ENCODE measurements at places on chromosomes 1 and 21.

GRCh38 chr21:14742119-14742518 is 196.0 kb upstream of the SAMSN1 start:
- no peak for DNase-seq

DNA sequence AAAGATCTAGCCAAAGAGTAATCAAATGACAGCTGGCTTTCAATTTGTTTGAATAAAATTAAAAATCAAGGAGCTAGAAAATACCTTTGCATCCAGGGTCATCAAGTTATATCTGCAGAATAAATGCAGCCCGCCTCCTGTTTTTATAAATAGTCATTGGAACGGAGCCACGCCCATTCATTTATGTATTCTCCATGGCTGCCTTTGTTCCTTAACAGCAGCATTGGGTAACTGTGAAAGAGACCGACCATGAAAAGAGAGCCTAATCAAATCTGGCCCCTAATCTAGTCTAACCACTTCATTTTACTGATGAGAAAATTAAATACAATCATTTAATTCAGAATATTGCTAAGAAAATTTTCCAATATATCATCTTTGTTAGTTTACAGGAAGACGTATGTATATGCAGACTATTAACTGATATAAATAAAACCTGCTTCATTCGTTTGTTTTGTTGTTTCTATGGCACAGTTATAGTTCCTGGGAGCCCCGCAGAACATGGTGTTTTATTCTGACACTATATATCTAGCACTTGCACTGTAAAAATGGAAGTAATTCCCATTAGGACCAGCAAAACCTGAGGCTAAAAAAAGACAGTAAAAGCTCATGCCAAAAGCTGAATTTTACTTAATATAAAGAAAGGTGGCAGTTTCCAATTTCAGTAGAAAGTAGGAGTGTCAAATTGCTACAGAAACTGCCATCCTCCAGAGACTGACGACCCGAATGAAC is 111.8 kb upstream of the PALMD start:
- DNase-seq: no peak

DNA sequence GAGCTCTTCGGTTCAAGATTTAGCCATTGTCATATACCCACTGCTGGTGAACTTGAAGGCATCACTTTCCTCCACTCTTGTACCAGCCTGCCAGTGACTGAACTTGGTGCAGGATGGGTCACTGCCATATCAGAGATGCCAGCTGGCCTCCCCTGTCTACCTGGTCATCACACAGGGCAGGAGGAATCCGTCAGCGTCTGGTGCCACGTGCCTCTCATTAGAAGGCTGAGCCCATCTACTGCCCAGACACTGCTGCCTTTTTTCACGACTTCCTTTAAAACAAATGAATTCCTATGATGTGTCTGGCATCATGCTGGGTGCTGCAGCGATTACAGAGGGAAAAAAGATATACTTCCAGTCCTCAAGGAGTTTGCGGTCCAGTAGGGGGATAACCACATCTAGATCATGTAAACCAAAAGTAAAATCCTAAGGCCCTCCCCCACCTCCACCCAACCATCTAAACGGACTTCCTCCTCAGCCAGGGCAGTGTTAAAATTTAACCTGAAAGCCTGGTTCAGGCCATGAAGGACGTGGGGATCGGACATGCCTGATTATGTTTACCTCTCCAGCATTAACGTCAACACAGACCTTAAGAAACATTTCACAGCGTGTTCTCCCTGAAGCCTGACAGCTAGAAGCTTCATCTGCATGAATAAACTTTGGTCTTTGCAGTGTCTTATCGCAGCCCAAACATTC is 29.2 kb upstream of the PDE9A start:
- DNase-seq: no peak

GRCh38 chr1:155042789-155043188 is 8.3 kb upstream of the ADAM15 start:
- DNase-seq: no peak

GRCh38 chr1:241775021-241775420 is 73.0 kb upstream of the EXO1 start:
- DNase-seq: no peak

- DNase-seq: no peak
Observed at GRCh38 chr1:191831572-191831971, 326.7 kb upstream of the RGS18 start.

DNA sequence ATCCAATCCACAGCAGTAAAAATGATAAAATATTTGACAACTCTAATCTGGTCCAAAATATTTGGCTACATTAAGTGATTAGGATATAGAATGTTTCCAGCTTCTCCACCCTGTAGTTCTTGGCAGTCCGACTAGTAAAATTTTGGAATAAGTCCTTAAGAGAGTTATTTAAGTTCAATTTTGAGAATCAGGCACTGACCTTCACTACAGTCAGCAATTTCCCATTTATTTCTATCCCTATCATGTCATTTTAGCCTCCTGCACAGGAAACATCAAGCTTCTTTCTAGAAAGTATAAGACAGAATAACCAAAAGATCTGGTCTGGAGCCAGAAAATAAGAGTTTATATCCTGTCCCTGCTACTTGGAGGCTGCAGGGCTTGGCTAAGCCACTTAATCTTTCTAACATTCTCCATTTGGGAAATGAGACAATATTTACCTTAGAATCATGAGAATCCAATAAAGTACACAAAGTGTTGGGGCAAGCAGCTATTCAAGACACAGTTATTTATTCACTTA is 162.2 kb downstream of the DPYD start:
- DNase-seq: no peak

DNA sequence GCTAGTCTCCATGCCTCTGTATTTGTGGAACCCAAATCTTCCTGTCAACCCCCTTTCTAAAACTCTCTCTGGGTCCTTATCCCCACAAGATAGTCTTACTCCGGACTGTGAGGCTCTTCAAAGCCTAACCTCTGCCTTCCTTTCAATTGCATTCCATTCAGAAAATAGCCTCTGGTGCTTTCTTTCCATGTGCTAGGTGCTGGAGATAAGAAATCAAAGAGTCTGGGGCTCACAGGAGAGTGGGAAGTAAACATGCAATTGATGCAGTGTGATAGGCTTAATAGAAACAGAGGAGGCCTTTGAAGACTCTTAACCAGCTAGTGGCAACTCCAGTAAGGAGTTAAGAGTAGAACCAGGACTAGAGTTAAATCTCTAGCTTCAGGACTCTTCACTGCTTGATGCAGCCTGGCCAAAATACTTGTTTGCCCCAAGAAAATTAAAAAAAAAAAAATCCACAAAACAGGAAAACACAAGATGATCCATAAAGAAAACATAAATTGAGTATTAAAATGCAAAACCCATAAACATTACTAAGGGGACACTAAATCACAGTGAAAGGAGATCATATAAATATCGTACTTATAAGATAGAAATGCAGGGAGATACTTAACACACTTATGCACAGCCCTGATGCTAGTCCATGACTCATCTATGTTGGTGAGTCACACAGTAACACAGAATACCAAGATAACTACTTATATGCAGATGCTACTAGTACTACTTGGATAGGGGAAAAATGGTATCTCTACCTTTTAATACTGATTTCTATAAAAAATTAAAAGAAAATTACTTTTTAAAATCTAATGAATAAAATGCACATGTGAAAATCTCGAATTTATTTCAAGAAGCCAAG is 341.5 kb downstream of the KCNH1 start:
- no peak for DNase-seq

DNA sequence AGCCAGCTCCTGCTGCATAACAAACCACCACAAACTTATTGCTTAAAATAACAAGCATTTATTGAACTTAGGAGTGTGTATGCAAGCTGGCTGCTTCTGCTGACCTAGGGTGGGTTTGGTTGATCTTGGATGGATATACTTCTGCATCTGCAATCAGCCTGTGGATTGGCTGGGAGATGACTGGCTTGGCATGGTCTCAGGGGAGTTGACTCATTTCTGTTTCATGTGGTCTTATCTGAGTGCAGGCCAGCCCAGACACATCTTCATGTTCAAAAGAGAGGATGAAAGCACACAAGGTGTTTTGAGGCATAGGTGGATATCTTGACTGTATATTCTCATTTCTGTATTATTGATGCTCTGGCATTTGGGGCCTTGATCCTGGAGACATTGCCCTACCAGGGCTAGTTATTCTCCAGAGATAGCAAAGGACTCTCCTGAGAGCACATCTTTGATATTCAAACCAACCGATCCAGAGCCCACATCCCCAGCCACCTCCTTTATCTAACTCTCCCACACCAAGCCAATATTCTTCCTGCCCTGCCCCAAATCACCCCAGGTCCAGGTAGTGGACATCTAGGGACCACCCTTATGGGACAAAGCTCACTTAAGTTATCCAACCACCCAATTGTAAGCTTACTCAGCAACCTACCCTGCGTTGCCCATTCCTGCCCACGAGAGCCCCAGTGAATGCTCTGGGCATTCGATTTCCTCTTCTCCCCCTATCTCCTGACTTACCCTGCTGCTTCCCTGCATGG is 350.8 kb downstream of the PTPRU start:
- no peak for DNase-seq

GRCh38 chr1:93749894-93750301 is 68.3 kb upstream of the BCAR3 start:
- no peak for DNase-seq

Measured in stimulated activated CD8-positive, alpha-beta memory T cell treated with anti-CD3 and anti-CD28 coated beads, Interleukin-15, amount 100 ng/mL, for 48 hours (primary cell).